ENCODE measurements at places on chromosomes 3 and 15. TPM values are rescaled to one million over a fixed set of nuclear protein-coding genes. Genes with fewer than 3 reads are reported as not detected.

DNA sequence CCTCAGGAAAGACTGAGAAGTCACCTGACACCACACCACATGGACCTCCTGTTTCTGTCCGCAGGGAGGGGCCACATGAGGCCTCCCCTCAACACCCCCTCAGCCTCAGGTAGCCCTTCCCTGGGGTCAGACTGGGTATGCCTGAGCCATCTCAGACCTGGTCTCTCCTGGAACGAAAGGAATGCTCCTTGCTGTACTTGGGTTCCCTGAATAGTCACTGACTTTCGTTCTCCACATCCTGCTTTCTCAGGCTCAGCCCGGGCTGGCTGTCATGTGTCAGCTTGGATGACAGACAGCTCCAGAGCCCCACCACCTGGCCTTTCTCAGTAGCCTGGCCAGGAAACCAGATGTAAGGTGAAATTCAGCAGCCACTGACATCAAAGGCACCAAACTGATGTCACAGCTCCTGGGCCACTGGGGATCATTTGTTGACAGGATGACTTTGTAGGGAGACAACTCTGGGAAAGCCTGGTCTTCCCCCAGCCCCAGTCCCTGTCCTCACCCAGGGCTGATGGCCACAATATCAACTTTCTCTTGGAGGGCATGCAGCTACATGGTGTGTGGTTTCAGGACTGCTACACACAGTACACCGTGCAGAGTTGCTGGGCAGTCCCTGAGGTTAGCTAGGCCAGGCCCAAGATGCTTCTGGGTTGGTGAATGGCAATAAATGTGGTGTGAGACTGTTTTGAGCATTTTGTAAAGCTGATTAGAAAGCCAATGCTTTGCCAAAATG, 141.4 kb upstream of the MRPS22 start:
- no peak for DNase-seq

DNA sequence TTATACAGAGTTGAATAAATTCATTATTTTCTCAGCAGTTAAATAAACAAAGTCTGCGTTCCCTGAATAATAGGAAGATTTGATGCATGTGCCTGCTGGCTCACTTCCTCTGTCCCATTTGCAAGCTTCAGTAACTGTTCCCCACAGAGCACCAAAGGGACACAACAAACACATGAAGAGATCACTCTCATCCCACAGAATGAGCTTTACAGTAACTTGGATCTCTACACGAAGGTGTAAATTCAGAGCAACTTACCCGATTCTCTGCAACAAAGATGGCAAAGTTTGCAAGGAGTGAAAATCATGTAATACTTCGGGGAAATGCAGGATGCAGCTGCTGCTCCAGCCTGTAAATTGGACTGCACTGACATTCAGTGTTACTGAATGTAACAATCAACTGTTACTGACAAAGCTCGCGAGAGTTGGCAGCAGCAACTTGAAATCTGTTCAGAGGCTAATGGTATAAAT, at the start of gene BCHE:
BCHE (minus strand) TSS at position 366 of the 468 bp plus-strand sequence. CDS start 6,390 bp downstream, outside the sequence.
- peak; percentile 67 for DNase-seq

DNA sequence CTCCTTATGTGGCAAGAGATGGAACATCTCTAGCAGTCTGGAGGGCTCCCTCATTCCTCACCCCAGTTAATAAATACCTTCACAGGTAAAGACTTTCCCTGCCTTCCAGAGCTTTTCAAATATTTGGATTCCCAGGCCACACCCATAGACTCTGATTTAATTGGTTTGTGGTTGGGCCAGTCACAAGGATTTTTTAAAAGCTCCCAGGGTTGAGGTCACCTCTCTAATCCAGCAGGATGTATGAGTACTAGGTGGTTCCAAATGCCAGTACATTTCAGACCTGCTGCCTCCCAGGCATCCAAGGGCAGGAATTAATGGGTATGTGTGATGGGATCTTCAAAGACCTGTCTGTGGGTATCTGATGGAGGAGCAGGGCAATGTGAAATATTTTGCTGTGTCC, 312.8 kb downstream of the CLSTN2 start:
- no peak for DNase-seq

DNA sequence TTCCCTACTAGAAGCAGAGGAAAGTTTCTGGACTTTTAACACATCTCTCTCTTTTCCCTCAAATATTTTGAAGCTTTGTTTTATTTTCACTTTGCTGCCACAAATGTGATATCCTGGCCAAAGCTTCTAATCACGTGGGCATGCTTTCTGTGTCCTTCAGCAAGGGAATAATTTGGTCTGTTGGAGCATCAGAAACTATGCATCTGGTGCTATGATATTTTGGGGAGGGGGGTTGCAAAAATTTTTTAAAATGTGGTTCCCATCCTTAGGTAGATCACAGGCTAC, 254.2 kb downstream of the GAP43 start:
- DNase-seq, result no peak

GRCh38 chr15:74517096-74517495, 23.9 kb upstream of the ARID3B start:
- DNase-seq, result no peak

The EXD1 gene
- polyA plus RNA-seq, result not detected

The TRPM1 gene
- polyA plus RNA-seq, result 1.3 TPM

The RGMA gene
- 4.4 TPM for polyA plus RNA-seq

The HTD2 gene
- polyA plus RNA-seq, result 6.4 TPM

The PTX3 gene
- polyA plus RNA-seq, result 0.45 TPM

The GLDN gene
- polyA plus RNA-seq, result 0.71 TPM
